Mesendoderm (in vitro differentiated cells): ENCODE measurements at places on chromosomes 3 and 15.

GRCh38 chr3:4271834-4272233 lies 31.3 kb upstream of the SETMAR start:
- DNase-seq = peak; percentile 62

- DNase-seq = peak; percentile 12
Measured at GRCh38 chr3:174330303-174330702, 528.8 kb upstream of the NAALADL2 start.

DNA sequence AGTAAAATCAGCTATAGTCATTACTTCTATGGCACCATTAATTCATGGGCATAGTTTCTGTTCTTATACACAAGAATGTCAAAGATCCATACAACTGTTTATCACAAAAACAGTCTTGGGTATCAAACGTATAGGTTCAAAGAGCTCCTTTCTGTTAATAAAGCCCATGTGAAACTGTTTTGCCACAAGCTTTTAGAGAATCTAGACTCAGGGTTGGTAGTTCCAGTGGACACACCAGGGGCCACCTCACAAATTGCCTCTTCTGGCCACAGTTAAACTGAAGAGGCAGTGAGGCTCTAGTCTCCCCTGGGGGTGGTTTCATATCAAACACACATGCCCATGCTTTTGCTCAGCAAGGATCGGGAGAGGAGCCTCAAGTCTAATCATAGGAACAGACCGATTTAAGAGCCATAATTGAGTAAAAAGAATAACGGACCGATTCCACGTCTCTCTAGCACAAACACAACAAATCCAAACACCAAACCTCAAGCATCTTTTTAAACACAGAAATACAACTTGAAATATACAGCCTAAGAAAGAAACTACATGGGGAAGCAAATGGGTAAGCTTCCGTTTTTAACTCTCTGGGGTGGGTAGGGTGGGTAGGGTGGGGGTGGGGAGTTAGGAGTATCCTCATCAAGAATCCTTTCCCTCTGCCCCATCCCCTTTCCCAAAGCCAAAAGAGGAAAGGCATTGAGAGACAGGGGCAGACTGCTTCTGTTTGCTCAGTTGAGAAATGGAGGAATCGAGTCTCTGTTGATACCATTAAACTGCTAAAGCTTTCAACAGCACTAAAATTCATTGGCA lies 443.3 kb downstream of the MAGI1 start:
- peak; percentile 44 for DNase-seq

DNA sequence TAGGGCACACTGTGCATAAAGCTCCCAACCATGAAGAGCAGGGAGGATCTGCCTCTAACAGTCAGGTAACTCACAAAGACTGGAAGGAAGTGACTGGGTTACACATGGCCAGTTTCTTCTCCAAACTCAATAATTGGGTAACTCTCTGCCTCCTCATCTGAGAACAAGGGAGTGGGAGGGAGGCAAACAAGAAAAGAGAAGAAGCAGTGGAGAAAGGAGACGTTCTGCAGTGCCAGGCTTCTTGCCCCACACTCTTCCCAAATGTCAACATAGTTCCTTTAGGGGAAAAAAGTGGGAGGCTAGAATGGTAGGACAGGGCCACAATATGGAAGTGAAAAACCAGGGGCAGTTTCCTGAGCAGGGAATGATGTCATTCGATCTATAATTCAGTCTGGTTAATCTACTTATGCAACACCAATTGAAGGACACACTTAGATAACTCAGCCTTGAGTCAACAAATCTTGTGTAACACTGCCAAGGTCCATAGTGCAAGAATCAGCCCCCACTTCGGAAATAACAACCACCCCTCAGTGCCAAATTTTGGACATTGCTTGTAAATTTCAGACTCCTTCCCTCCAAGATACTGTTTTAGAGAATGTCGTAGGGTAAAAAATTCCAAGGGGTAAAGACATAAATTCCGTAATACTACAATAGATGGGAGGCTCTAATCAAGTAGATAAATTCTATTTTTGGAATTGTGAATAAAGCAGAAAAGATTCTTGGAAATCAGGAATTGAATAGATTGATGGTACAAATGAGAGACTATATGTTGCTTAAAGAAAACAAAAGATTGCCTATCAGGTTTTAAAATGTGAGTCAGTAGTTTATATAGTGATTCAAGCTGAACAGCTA lies 143.0 kb downstream of the LPP start:
- no peak for DNase-seq

DNA sequence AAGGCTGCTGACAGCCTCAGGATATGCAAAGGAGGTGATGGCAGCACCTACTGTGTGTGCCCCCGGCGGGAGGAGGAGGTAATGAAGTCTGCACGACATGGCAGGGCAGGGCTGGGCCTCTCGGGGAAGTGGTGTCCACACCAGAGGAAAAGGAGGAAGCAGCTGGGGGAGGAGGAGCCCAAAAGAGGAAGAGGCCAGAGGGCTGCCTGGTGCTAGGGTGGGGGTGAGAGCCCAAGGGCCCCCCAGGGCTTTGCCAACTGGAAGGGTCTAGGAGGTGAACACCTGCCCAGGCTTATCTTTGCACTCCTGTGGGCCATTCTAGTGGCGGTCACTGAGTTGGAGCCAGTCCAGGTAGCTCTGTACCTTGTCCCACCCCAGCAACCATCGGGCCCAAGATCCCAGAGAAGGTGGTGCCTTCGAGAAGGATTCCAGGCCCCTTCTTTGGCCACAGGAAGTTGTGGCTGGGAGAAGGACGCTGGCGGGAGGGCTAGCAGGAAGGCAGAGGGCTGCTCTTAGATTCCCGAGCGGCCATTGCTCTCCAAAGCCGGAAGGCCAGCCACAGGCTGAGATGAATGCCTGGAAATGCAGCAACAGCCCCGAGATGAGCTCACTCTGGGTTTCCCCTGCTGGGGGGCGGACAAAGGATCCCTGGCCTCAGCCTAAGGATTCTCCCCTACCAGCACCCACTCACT lies 7.0 kb downstream of the GNAI2 start:
- DNase-seq = no peak

- DNase-seq = no peak
Measured at GRCh38 chr3:58082047-58082446, 73.8 kb downstream of the FLNB start.
